ENCODE measurements at places on chromosomes 5 and 9. TPM values are rescaled to one million over a fixed set of nuclear protein-coding genes. Genes with fewer than 3 reads are reported as not detected.

DNA sequence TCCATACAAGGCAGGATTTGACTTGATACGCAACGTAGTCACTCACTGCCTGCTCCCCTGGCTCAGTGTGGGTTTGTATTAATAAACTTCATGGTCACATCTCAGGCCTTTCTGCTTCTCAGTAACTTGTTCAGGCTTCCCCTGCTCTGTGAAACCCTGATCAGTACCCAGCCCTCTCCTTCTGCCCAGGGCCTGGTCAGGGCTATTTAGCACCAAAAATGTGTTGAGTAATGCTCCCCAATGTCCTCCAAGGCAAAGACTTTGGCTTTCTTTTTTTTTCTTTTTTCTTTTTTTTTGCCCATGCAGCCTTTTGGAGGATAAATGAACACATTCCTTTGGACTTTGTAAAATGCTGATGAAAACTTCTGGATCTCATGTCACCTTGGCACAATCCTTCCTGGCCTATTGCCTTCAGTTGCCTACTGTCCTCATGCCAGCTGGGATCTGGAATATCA is 399.2 kb upstream of the KLF4 start:
- DNase-seq, result no peak

DNA sequence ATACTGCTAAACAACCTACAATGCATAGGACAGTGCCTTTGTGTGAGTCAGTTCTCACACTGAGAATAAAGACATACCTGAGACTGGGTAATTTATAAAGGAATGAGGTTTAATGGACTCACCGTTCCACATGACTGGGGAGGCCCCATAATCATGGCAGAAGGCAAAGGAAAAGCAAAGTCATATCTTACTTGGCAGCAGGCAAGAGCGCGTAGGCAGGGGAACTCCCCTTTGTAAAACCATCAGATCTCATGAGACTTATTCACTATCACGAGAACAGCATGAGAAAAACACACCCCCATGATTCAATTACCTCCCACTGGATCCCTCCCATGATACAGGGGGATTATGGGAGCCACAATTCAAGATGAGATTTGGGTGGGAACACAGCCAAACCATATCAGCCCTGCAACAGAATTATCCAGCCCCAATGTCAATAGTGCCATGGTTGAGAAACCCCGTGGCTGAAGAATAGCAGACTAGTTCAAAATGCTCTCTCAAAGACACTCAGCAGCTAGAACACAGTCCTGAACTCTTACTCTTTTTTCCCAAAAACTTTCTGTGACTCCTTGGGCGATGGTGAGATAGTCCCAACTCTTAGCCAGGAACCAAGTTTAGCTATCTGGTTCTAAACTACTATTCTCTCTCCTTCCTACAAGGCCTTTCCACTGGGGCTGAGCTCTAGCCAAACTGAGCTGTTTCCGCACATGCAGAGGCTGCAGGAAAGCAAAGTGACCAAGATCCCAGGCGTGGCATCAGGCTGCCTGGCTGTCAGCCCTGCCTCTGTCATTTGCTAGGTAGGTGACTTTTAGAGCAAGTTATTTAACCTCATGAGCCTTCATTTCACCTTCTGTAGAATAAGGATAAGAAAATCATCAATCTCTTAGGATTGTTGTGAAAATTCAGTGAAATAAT is 21.7 kb downstream of the FAT2 start:
- DNase-seq, result peak; percentile 20

RNF183 gene
- total RNA-seq, result 0.29 TPM

DNA sequence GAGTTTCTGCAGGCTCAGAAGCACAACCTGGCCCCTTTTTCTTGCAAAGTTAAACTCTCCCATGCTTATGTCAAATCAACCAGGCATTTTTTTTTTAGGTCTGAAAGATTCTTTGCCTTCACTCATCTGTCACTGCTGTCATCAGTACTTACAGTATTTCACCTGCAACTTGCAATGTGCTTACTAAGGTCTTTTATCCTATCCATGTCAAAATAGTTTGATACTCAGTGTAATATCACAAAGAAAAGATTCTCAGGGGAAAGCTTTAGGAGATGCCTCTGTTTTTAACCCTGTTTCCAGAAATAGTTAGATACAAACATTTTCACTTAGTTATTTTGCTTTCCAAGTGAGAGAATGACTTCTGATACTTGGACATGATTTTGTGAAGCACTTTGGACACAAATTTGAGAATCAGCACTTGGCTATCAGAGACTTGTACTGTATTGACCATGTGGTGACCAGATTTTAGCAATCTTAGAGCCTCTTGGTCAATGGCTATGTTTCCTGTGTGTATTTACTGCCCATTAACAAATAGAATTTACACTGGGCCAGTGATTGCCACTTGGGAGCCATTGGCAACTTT is 428.2 kb downstream of the IRX1 start:
- no peak for DNase-seq

DNA sequence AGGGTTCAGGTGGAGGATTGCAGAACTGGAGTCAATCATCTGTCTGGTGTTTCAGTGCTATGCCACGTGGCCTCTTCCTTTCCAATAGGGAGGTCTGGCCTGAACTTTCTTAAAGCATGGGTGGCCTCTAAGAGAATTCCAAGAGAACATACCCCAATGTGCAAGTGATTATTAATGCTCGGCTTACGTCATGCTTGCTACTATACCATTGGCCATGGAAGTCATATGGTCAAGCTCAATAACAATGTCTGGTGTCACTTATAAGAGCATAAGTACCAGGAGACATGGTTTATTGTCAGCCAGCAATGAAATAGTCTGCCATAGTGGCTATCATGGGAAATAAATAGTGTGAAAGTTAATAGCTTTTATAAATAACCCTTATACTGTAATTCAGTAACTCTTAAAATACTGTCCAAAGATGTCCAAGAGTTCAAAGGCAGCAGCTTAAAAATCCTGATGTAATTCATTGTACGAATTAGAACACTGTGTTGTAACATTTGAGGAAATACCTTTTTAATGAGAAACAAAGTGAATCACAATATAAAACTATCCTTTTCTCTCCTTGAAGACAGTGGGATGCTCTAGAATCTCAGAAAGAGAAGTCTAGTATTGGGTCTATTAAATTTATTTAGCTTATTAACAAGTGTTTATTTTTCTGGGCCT is 355.4 kb upstream of the PRR16 start:
- DNase-seq, result no peak

TMEM250 gene
- 13.3 TPM for total RNA-seq

GRCh38 chr5:38533286-38534155 is 22.9 kb downstream of the LIFR start:
- DNase-seq, result no peak

DNA sequence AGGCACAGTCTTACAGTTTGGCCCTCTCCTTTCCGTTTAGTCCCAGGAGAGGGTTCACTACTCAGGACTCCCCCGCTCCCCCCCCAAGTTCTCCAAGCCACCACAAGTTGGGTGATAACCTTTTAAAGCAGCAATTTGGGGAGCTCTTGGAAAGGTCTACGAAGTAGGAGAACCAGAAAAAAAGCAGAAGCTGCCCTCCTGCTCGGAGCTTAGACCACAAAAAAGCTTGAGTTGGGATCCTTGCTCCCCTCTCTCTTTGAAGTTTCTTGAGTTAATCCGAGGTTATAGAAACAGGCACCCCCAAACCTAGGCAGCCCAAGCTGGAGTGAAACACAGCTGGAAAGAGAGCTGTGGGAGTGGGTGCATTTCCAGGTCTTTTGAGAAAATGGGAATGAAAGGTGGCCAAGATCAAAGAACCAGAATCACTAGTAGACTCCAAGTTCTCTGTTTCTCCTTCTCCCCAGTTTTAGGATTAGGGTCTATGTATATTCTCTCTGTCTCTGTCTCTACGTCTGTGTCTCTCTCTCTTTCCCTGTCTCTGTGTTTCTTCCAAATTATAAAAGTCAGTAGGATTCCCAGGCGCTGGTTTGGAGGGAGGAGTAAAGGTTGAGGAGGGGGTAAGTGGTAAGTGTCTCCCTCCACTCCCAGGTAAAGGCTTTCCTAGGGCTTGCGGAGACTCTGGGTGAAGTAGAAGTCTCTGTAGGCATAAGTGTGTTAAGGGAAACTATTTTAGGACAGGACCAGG is 2.8 kb downstream of the LHX2 start:
- DNase-seq, result no peak

UIMC1 gene
- total RNA-seq, result 38.7 TPM

- DNase-seq, result no peak
Measured at GRCh38 chr9:8208465-8208864, 408.9 kb upstream of the DMAC1 start.

GRCh38 chr5:128669803-128670202 is 131.8 kb upstream of the FBN2 start:
- no peak for DNase-seq

CORO2A gene
- total RNA-seq, result 6.8 TPM

DNA sequence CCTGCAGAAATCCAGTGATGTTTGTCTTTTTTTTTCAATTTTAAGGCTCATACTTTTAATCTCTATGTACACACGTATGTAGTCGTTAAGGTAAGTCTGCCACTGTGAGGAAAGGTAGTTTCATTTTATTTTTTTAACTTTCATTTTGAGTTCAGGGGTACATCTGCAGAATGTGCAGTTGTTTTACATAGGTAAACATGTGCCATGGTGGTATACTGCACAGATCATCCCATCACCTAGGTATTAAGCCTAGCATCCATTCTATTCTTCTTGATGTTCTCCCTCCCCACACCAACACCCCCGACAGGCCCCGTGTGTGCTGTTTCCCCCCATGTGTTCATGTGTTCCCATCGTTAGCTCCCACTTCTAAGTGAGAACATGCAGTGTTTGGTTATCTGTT is 19.7 kb downstream of the MUSK start:
- no peak for DNase-seq

JAKMIP2 gene
- total RNA-seq, result 0.30 TPM

DNA sequence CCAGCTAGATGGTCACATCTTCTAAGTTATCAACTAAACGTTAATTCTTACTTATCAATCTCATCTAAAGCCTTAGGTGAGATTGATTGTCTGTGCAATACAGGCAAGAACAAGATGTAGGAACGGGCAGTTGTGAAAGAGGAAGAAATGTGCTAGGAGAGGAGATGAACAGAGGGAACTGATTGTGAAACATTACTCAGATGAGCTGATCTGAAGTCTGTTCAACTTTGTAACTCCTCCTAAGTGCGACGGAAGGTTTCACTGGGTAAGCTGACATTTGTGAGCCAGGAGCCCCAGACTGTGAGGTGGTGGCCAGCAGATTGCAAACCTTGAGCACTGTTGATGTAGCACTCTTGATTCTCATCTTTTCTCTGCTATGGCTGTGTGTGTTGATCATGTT is 204.1 kb downstream of the CD180 start:
- DNase-seq, result no peak

DNA sequence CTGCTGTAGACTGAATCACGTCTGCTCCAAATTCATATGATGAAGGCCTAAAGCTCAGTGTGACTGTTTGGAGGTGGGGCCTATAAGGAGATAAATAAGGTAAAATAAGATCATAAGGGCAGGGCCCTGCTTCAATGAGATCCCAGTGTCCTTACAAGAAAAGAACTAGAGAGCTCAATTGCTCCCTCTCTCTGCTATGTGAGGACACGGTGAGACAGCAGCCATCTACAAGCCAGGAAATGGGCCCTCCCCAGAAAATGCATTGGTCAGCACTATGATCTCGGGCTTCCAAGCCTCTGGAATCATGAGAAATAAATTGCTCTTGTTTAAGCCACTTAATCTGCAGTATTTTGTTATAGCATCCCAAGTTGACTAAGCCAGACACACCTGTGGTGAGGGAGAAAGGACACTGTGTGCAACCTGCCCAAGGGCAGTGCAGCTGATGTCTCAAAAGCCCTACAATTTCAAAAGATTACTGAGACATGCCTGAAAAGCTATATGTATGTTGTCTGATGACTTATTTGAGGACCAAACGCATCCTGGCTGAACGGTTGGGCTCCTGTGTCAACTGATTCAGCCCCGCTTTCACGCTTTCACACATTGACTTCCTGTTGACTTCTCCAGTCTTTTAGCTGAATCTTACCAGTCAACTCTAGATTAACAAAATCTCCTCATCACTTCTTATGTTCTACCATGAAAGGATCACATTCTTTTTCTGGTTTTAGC is 13.2 kb downstream of the GZMK start:
- DNase-seq, result peak; percentile 59

SPINK4 gene
- total RNA-seq, result not detected

FAM153A gene
- total RNA-seq, result 11.4 TPM

- no peak for DNase-seq
Measured at GRCh38 chr5:59840200-59840601, 53.3 kb downstream of the PDE4D start.

GRCh38 chr9:4138180-4138579 is 161.7 kb downstream of the GLIS3 start:
- no peak for DNase-seq

PCDHB14 gene
- total RNA-seq, result not detected

DNA sequence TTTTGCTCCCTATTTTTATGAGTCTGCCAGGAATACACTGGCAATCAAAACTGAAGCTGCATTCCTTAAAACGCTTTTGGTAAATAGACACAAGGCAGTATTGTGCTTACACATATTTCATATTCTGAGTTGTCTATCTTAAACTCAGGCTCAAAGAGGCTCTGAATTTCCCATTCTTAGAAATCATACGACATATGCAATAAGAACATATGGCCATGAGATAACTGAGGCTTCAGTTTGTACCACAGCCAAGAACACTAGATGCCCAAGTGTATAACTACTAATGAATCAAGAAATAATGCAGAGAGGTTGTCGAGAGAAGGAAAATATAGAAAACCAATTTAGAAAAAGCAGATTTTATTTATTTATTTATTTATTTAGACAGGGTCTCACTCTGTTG is 357.4 kb downstream of the NDUFS4 start:
- no peak for DNase-seq

- DNase-seq, result no peak
Measured at GRCh38 chr5:53361708-53362107, 118.7 kb upstream of the FST start.

TLR4 gene
- total RNA-seq, result not detected

ENHO gene
- not detected for total RNA-seq

GRCh38 chr5:131513780-131514179 is 121.2 kb downstream of the RAPGEF6 start:
- no peak for DNase-seq

DNA sequence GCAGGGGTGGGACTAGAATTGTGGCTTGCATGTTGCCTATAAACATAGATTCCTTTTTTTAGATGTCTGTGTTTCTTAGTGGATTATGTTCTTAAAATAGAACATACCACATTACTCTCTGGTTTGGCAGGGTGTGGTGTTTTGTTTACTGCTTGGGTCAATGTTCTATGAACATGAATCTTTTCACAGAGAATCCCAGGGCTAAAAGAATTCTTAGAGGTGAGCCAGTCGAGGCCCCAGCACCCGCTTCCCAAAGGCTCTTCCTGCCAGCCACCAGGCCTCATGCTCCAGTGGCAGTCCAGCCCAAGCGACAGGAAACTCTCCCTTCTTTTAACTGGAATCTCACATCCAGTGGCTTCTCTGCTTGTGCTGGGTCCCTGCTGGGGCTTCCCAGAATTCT is 126.6 kb downstream of the C9orf152 start:
- no peak for DNase-seq

GRCh38 chr5:165086465-165086864 is 1581.0 kb downstream of the MAT2B start:
- DNase-seq, result no peak

- no peak for DNase-seq
Measured at GRCh38 chr5:1107167-1108022, 4.5 kb downstream of the SLC12A7 start.

Measured in activated naive CD4-positive, alpha-beta T cell treated with anti-CD3 and anti-CD28 coated beads, Interleukin-2, amount 50 U/mL, for 72 hours (primary cell).